Activated naive CD8-positive, alpha-beta T cell treated with anti-CD3 and anti-CD28 coated beads for 36 hours (primary cell): ENCODE measurements at places on chromosomes 2 and 18. TPM values are rescaled to one million over a fixed set of nuclear protein-coding genes. Genes with fewer than 3 reads are reported as not detected.
A peak's percentile ranks its signal among the peaks of the same experiment; 100 is the strongest.

UGP2 gene
- total RNA-seq = 71.5 TPM

REG3A gene
- total RNA-seq = not detected

ALPG gene
- total RNA-seq = not detected

NAT8 gene
- not detected for total RNA-seq

CCL20 gene
- 4.4 TPM for total RNA-seq

CDK15 gene
- not detected for total RNA-seq

ZAP70 gene
- total RNA-seq = 204 TPM

- DNase-seq = no peak
- no peaks in the 10 kb centered on the region for H3K27me3 ChIP-seq
- no peak overlapping the region for H3K4me3 ChIP-seq
- no peaks in the 10 kb centered on the region for H3K4me1 ChIP-seq
- H3K27ac ChIP-seq = no peak overlapping the region
Measured at GRCh38 chr2:214277880-214278279, 133.0 kb upstream of the VWC2L start.

- peaks cover 59% of the 10 kb centered on the region for H3K4me1 ChIP-seq
- H3K4me3 ChIP-seq = peak overlapping the region; percentile 98
- DNase-seq = no peak
- H3K27me3 ChIP-seq = no peaks in the 10 kb centered on the region
- peak overlapping the region; percentile 98 for H3K27ac ChIP-seq
Measured at GRCh38 chr2:230412371-230412711, 3.7 kb upstream of the SP100 start.

- H3K4me3 ChIP-seq = no peak overlapping the region
- H3K27ac ChIP-seq = no peak overlapping the region
- peaks cover 21% of the 10 kb centered on the region for H3K4me1 ChIP-seq
Measured at GRCh38 chr18:9594823-9595596, 19.3 kb downstream of the PPP4R1 start.

GRCh38 chr2:20571231-20571630, 79.7 kb downstream of the HS1BP3 start:
- no peak overlapping the region for H3K27ac ChIP-seq
- DNase-seq = no peak
- H3K4me3 ChIP-seq = no peak overlapping the region
- peaks cover 1% of the 10 kb centered on the region for H3K36me3 ChIP-seq

DNA sequence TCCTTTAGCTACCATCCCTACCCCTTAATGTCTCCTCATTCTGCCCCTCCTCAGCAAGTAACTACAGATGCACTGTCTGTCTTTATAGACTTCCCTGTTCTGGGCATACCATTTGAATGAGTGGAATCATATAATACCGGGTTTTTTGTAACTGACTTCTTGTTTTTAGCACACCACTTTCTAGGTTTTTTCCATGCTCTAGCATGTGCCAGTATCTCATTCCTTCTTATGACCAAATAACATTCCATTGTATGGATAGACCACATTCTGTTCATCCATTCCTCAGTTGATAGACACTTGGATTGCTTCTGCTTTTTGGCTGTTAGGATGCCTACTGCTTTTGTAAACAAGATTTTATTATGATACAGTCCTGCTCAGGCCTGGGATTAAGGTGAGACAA, 154.7 kb downstream of the TSN start:
- no peak overlapping the region for H3K27ac ChIP-seq
- H3K4me3 ChIP-seq = no peak overlapping the region
- no peaks in the 10 kb centered on the region for H3K36me3 ChIP-seq
- no peak for DNase-seq
- H3K27me3 ChIP-seq = peaks cover 3% of the 10 kb centered on the region

- H3K4me3 ChIP-seq = no peak overlapping the region
- DNase-seq = no peak
- no peaks in the 10 kb centered on the region for H3K27me3 ChIP-seq
- peaks cover 43% of the 10 kb centered on the region for H3K36me3 ChIP-seq
Measured at GRCh38 chr2:46983065-46983801, 67.6 kb upstream of the MCFD2 start.

- peaks cover 43% of the 10 kb centered on the region for H3K4me1 ChIP-seq
- H3K27ac ChIP-seq = peak within 1 kb of the TSS; percentile 99
- peak within 1 kb of the TSS; percentile 98 for H3K4me3 ChIP-seq
- H3K36me3 ChIP-seq = peaks cover 32% of the 10 kb centered on the region
Measured at GRCh38 chr2:27211943-27212625, at the start of the genes ATRAID and SLC5A6. TSS of gene ATRAID (plus strand) at chr2:27212041. CDS start at chr2:27212369, 328 bp downstream. TSS of gene SLC5A6 (minus strand) at chr2:27212268. CDS start at chr2:27207650, 4,618 bp downstream.

DNA sequence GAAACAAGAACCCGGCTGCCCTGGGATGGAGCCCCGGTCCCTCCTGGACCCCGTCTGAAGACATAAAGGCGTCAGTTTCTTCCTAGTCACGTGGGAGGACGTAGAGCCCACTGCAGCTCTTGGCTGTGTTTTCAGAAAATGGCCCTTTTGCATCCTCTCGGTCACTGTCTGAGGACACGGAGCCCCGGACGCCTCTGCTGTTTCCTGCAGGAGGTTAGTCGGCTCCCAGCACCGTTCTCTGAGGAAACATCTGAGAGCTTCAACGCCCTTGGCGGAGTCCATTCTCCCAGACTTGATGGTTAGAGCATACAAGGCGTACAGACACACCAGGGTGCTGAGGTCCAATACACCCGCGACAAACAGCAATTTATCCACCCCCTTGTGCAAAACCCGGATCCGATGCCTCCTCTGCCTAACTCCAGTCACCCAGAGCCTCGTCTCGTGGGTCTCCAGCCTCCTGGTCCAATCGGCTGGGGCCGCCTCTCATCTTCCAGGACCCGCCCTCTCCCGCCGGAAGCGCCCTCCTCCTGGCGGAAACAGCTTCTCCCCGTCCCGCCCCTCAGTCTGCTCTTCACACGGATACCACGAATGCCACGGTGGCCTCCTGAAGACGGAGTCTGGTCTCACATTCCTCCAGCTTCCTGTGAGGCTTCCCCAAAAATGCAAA, 119.4 kb downstream of the TMEM18 start:
- H3K4me1 ChIP-seq = no peaks in the 10 kb centered on the region
- H3K27me3 ChIP-seq = peaks cover 20% of the 10 kb centered on the region
- H3K36me3 ChIP-seq = no peaks in the 10 kb centered on the region

- H3K36me3 ChIP-seq = no peaks in the 10 kb centered on the region
- no peak overlapping the region for H3K27ac ChIP-seq
- peaks cover 10% of the 10 kb centered on the region for H3K4me1 ChIP-seq
- H3K4me3 ChIP-seq = no peak overlapping the region
- no peaks in the 10 kb centered on the region for H3K27me3 ChIP-seq
- DNase-seq = no peak
Measured at GRCh38 chr2:12602661-12603060, 114.1 kb upstream of the TRIB2 start.

GRCh38 chr2:128628206-128628605, 309.5 kb upstream of the HS6ST1 start:
- H3K36me3 ChIP-seq = no peaks in the 10 kb centered on the region
- no peak overlapping the region for H3K27ac ChIP-seq
- H3K4me1 ChIP-seq = peaks cover 12% of the 10 kb centered on the region
- H3K27me3 ChIP-seq = peaks cover 18% of the 10 kb centered on the region
- H3K4me3 ChIP-seq = no peak overlapping the region
- DNase-seq = no peak

- H3K4me3 ChIP-seq = no peak overlapping the region
- no peaks in the 10 kb centered on the region for H3K27me3 ChIP-seq
- DNase-seq = no peak
- peaks cover 2% of the 10 kb centered on the region for H3K4me1 ChIP-seq
- no peak overlapping the region for H3K27ac ChIP-seq
Measured at GRCh38 chr2:72292433-72292832, 144.8 kb upstream of the CYP26B1 start.

DNA sequence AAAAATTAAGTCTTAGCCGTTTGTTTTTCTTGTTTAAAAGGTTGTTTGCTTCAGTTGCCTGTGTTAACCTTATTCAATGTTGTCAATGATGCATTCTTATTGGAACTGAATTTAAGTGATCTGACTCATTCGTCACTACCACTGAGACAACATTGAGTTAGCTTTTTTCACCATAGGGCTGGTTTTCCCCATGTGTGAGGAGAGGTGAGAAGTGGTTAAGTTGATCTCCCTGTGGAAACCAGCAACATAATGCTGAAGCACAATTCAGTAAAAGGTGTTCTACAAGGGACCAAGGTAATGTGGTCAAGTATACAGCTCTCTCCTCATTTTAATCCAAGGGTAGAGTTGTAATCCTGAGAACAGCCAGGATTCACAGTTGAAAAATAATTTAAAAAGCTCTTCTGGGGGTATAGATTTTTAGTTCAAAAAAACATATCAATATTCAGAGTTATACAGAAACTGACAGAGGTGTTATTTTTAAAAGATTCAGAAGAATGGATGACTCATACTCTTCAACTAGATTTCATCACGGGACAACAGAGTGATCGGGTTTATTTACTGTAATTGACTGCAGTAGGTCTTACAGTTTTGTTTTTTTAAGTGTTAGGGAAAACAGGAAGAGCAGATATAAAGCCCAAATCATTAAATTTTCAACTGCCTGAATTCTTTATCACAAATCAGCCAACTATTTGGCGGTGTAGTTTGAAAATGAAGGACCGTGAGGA, 12.6 kb downstream of the NOP58 start:
- H3K4me3 ChIP-seq = peak overlapping the region; percentile 16
- DNase-seq = no peak
- H3K4me1 ChIP-seq = peaks cover 38% of the 10 kb centered on the region
- H3K27me3 ChIP-seq = no peaks in the 10 kb centered on the region
- peak overlapping the region; percentile 85 for H3K27ac ChIP-seq

GRCh38 chr2:137968477-137969417, 4.5 kb downstream of the HNMT start:
- peaks cover 4% of the 10 kb centered on the region for H3K27me3 ChIP-seq
- H3K4me3 ChIP-seq = no peak overlapping the region
- H3K36me3 ChIP-seq = no peaks in the 10 kb centered on the region
- no peaks in the 10 kb centered on the region for H3K4me1 ChIP-seq
